Bone marrow (tissue), 2 donors: ENCODE measurements at places on chromosomes 1 and 21.

DNA sequence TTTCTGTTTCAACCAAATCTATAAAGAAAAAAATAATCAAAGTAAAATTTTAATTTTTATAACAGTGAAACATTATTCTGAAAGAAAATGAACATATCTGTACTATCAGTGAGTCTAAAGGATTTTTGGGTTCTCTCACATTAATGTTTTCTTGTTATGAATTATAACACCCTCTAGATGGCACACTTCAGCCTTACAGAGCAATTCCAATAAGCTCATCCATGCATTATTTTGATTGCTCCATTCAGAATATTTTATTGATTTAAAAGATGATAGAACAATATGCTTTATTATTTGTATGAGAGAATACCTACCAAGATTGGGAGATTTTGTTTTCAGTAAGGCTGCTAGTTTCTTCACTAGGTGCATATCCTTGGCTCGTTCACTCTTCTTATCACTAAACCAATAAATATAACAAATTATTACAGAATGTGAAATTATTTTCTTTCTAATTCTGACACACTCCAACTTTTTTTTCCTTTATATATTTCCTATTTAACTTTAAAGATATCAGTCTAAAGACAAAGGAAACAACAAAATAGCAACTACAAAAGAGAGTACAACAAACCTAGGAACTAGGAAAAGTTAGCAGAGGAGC lies 82.4 kb downstream of the RAB3GAP2 start:
- DNase-seq = no peak

GRCh38 chr1:59414406-59415133 lies 117.7 kb downstream of the FGGY start:
- no peak for DNase-seq

DNA sequence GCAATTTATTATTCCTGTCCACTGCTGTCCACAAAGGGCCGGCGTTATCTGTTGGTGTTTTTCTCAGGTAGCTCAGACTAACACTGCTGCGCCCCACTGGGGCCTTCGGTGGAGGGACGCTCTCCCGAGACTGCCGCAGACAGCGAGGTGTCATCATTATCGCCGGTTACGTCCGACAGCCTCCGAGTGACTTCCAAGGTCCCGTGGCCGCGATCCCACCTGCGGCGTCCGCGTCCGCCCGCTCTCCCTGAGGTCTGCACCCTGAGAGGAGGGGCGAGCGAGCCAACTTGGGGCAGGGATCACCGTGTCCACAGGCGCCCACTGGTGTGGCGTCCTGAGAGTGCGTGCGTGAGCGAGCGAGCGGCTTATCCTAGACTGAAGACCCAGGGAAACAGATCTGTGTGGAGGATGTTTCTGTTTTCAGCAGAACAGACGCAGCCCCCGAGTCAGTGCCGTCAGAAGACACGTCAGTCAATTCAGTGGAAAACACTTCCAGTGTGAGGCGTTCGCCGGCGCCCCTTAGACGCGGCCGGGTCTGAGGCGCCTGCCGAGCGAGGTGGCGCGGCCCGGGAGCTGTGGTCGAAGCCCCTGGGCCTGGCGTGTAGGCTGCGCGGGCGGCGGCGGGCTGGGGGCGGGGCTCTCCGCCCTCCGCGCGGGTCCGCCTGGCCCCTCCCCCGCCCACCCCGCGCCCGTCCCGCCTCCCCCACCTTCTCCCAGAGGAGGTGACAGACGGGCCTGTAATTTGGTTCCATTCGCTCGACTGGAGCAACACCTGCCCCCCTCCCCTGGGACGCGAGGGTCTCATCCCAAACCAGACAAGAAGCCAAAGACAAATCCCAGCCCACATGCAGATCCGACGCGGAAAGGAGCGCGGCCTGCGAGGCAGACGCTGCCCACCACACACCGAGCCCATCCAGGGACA lies 12.6 kb downstream of the NHLH2 start:
- DNase-seq = no peak

- DNase-seq = no peak
These were observed 75.9 kb downstream of the LRRC8C start for GRCh38 chr1:89708751-89709375.

DNA sequence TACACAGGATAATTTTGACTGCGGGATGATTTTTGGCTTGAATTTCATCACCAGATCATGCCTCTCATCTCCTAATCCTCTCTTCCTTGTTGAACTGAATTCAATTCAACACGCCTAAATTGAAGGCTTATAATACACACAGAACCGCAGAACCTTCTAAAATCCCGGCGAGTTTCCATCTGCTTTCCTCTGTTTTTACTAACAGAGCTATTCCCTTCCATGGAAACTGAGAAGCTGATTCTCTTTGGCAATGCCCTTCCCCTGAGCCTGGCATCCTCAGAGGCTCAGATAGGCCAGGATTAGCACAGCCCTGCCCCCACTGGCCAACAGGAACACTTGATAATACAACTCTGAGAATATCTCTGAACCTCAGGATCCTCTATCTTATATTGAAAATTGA lies 130.2 kb downstream of the CAPN8 start:
- no peak for DNase-seq

DNA sequence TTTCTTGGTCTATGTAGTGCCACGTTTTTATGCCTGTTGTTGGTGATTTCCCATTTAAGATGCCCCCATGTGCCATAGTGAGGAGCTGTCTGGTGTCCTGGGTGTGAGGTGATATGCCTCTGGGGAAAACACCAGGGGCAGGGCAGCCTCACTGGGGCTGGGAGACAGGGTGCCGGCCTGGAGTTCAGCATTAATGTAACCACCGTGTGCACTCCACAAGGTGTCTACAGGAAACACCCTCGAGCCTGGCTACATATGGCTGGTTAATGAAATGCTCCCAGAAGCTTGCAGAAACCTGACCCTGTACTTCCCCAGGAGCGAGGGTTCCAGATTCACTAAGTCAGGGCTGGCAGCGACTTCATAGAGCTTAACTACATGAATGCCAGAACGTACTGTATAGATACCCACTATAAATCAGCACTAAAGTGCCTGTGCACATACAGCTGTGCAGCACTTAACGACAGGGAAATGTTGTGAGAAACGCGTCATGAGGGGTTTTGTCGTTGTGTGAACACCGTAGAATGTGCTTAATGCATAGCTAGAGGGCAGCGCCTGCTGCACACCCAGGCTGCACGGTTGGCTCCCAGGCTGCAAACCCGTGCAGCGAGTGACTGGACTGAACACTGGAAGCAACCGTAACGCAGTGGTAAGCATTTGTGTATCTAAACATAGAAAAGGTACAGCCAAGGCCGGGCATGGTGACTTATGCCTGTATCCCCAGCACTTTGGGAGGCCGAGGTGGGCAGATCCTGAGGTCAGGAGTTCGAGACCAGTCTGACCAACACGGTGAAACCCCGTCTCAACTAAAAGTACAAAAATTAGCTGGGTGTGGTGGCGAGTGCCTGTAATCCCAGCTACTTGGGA lies 10.4 kb downstream of the TFF2 start:
- DNase-seq = no peak

DNA sequence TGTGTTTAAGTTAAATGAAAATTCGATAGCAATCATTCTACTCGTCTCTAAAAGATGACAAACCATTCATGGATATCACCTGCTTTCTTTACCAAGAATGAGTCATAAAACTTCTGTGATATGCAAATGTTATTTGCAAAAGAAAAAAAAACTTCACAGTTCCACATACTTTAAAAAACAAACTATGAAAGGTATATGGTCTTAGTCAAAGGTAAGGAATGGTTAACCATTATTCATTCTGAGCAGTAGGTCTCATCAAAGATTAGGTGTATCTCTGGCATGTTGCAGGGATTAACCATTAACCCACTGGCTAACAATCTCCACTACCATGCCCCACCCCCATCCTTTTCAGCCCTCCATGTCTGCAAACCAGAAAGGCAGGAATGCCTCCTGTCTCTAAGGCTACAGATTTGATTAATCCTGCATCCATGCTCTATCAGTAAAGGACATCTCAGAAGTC lies 44.4 kb downstream of the PTPN14 start:
- DNase-seq = no peak

- no peak for DNase-seq
These were observed 993 bp downstream of the PDZK1 start for GRCh38 chr1:145706086-145706664.

DNA sequence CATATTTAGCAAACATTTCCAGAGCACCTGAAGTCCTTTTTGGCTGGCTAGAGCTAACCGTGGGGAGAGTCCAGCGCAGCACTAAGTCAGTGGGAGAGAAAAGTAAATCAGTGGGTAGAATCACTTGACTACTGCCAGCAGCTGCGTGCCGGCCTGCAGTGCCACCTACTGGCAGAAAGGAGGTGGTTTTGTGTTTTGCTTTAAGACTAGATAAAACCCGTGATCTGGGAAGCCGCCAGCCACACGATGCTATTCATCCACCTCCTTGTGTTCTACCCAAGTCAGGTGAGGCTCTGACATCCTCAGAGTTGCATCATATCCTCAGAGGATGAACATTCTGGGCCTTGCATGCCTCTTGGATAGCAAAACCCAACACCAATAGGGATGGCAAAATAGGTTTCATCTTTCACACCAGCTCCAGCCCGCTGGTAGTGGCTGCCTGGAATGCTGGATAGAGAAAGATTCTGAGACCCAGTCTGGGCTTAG lies 14.1 kb upstream of the HEYL start:
- DNase-seq = peak; percentile 8

- no peak for DNase-seq
These were observed 35.5 kb downstream of the C21orf91 start for GRCh38 chr21:17783481-17784179.

DNA sequence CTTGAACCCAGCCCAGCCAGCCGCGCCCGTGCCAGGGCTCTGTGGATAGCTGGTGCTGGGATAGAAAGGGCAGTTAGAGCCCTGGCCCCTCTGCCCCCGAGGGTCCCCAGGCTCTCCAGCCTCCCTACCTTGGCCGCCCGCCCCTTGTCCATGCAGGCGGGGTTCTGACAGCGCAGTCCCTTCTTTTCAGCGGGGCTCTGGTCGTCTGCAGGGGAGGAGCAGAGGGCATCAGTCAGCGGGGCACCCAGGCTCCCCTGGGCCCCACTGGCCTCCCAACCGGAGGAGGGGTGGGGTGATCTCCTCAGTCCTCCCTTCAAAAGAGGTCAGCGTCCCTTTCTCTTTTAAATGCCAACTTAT lies 4.9 kb upstream of the PLEKHG5 start:
- no peak for DNase-seq

- DNase-seq = no peak
These were observed 25.8 kb upstream of the VPS26C start for GRCh38 chr21:37292941-37293340.

- no peak for DNase-seq
These were observed 5.8 kb downstream of the LAMC2 start for GRCh38 chr1:183191833-183192232.

DNA sequence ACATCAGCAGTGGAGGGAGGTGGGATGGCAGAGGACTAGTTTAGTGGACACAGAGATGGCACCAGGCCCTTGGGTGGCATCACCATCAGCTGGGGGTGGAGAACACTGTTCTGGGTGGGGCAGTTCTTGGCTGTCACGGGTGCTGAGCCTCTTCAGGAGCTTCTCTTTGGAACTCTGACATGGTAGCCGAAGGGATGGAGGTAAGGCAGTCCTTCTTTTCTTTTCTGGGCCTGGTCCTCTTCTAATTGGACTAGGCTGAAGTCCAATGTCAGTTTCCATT lies 8.3 kb upstream of the MEF2D start:
- DNase-seq = no peak

- DNase-seq = no peak
These were observed 10.4 kb upstream of the ZNF648 start for GRCh38 chr1:182071924-182072323.

GRCh38 chr1:17564458-17565393 lies 25.2 kb downstream of the ARHGEF10L start:
- DNase-seq = no peak

DNA sequence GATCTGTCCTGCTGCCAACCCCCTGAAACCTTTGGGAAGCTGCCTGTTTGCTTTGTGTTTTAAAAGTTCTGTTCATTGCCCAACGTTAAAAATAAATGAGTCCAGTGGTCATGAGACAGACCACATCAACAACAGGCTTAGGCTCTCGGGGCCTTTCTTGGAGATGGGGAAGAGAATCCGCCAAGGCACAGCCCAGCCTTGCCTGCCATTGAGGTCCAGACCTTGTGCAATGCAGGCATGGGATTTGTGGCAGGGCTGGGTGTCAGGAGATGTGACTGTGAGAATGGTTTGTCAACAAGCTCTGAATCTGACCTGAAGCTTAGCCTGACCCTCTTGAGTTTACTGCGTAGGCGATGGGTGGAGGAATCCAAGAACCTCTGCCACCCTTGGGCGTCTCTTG lies 4.2 kb downstream of the SPSB1 start:
- no peak for DNase-seq

- DNase-seq = no peak
These were observed 83.7 kb upstream of the CHRM3 start for GRCh38 chr1:239302696-239303095.

- DNase-seq = no peak
These were observed 1260.8 kb downstream of the BRINP3 start for GRCh38 chr1:189216886-189217285.

GRCh38 chr1:32255072-32256071 lies 4.3 kb downstream of the LCK start:
- no peak for DNase-seq

DNA sequence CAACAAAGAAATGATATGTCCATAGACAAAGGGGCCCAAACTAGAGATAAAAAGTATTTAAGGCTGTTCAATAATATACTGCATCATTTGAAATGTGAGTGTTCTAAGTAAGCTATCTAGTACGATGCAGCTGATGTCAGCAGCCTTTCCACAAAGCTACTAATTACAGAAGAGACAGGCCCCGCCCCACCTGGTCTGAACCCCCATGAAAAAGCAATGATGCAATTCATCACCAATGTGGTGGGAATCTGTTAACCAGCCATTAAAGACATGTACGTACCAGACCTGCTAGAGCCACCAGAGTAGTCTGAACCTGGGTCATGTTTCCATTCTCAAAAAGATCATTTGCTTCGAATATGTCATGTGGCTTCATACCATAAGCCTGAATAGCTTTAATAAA lies 25.1 kb downstream of the CNN3 start:
- no peak for DNase-seq

- DNase-seq = no peak
These were observed 1058.0 kb upstream of the ADGRL4 start for GRCh38 chr1:80064524-80064923.

DNA sequence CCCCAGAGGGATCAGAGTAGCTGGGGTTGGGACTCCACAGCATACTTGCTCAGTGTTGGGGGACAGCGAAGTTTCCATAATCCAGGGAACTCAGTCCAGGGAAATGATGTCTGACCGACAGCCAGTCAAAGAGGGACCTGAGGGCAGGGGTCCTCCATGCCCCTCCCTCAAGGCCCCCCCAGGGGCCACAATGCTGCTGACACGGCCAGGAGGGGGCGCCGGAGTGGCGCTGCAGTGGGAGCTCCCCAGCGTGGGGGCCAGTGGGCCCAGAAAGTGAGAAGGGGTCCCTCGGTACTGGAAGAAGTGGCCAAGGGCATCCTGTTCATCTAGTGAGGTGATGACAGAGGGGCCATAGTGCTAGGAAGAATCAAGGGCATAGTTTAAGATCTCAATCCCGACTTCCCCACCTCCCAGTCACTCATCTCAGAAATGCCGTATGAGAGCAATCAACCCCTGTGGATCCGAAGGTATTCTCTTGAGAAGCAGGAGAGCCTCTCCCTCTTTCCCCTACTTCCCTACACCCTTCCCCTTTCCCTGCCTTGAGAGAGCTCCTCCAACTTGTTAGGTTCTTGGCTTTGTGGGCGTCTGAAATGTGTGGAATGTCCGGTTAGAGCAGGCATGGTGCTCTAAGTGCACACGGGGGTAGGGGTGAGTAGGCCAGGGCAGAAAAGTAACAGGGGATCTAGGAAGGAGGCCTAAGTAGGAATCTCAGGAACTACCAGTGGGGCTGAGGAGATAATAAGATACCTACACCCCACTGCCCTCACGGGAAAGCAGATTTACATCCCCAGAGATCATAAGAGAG lies 4.1 kb downstream of the NUDT17 start:
- no peak for DNase-seq
